Spleen (tissue), 13 donors: ENCODE measurements at places on chromosomes 6 and 20. TPM values are rescaled to one million over a fixed set of nuclear protein-coding genes. Genes with fewer than 3 reads are reported as not detected.
A peak's percentile ranks its signal among the peaks of the same experiment; 100 is the strongest.

SLC12A5 gene
- total RNA-seq = 3.7 TPM

- no peak for DNase-seq
Observed at GRCh38 chr6:105024803-105025202, 67.9 kb downstream of the LIN28B start.

LY6G6F gene
- total RNA-seq = 2.2 TPM

DNA sequence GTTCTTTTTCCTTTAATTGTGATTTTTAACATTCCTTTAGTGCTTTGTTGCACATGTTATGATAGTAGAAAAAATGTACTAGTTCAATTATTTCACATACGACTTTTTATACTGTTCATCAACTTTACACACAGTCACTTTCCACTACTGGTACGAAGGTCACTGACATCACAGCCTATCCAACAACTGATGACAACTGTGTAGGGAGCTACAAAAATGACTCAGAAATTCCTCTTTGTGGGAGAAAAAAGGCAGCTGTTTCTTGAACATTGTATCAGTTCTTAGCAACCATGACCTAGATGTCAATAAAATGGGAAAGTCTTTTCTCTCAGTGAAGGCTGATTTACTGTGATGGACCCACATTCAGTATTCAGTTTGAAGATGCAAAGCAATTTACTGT is 7.0 kb upstream of the ID4 start:
- DNase-seq = no peak

CLPSL1 gene
- not detected for total RNA-seq

IL20RA gene
- not detected for total RNA-seq

GRCh38 chr6:167122041-167122826 is 662 bp upstream of the CCR6 start:
- DNase-seq = no peak

- DNase-seq = no peak
Observed at GRCh38 chr6:24147511-24148153, 21.6 kb downstream of the NRSN1 start.

GRCh38 chr6:7535498-7535897 is 6.0 kb upstream of the DSP start:
- DNase-seq = no peak

GPLD1 gene
- 2.5 TPM for total RNA-seq

- no peak for DNase-seq
Observed at GRCh38 chr20:9978397-9979004, 56.3 kb upstream of the ANKEF1 start.

LHFPL5 gene
- total RNA-seq = not detected

- peak; percentile 70 for DNase-seq
Observed at GRCh38 chr6:31945507-31946369, at the start of gene CFB. CFB (plus strand) TSS chr6:31946095; CDS start chr6:31946222, 127 bp downstream.

DNA sequence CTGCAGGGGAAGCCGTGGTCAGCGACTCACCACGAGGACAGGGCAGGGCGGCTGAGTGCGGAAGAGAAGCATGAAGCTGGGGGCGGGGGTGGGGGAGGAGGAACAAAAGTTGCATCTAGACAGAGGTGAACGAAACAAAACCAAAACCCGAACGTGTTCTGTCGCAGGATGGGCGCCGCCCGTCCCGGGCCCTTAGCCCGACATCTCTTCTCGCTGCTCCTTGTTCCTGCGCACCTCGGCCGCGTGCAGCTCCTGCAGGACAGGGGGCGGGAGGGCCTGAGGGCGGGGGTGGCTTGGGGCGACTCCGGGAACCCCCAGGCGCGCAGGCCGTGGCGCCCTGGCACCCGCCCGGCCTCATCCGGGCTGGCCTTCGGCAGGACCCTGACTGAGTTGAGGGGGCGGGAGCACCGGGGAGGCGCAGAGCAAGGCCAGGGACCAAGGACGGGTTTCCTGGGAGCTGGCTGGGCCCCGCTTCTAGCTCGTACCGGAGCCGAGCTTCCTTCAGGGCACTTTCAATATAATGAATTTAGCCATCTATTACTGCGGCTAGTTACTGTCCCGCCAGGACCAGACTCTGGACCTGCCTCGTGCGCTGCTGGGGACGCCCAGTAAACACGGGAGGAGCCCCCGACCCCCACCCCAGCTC is 12.0 kb downstream of the STMN3 start:
- peak; percentile 93 for DNase-seq

KIFC1 gene
- total RNA-seq = 4.2 TPM

GRCh38 chr6:151690768-151691562 is 116.5 kb upstream of the ESR1 start:
- no peak for DNase-seq

SLC2A10 gene
- total RNA-seq = 5.0 TPM

GRCh38 chr6:38528196-38528965 is 111.3 kb downstream of the BTBD9 start:
- no peak for DNase-seq

OLIG3 gene
- not detected for total RNA-seq

DNA sequence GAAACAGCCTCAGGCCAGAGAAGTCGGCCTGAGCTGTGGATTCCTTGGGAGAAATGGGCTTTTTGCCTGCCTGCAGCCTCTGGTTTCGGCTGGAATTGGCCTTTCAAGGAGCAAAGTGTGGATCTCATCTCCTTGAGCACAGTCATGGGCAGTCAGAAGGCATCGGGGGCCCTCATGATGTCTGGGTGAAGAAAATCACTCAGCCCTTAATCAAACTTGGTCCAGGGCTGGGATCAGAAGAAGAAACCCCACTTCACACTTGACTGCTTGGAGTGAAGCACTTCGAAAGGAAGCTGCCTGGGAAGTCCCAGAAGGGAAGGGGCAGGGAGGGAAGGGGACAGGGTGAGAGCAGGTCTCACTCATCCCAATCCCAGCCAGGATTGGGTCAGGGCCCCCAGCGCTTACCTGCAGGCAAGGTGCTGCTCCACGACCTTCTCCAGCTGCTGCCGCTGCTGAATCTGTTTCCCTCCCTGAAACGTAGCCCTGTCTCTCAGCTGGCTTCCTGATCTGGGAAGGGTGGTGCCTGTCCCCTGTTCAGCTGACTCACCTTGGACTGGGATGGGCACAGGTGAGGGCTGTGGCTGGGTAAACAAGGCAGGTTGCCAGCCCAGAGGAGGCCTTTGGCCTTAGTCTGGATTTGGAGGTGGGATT is at the start of gene SDCBP2:
Gene SDCBP2 (minus strand): TSS at position 460 of the 651 bp plus-strand sequence. CDS start 8,723 bp downstream, outside the sequence.
- DNase-seq = peak; percentile 69

POU3F2 gene
- total RNA-seq = not detected

DNA sequence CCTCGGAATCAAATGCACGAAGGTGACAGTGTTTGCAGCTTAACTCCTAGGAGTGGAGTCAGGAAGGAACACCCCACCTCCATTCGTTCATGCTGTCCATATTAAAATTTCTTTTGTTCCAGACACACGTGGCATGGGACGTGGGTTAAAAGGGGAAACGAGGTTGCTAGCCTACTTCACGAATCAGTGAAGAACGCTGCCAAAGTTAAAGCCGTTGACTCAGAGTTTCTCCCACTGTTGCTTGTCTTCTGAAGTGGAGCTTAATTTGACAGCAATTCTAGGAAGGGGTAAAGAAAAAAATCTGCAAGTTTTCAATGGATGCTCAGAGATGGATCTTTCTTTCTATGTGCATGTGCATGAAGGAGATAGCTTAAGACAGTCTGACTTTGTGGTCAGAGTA is 499.1 kb downstream of the CD83 start:
- no peak for DNase-seq

GRCh38 chr6:132800656-132801055 is 2.2 kb upstream of the SLC18B1 start:
- DNase-seq = no peak

SEMG1 gene
- total RNA-seq = not detected

PTGIS gene
- 0.65 TPM for total RNA-seq

DNA sequence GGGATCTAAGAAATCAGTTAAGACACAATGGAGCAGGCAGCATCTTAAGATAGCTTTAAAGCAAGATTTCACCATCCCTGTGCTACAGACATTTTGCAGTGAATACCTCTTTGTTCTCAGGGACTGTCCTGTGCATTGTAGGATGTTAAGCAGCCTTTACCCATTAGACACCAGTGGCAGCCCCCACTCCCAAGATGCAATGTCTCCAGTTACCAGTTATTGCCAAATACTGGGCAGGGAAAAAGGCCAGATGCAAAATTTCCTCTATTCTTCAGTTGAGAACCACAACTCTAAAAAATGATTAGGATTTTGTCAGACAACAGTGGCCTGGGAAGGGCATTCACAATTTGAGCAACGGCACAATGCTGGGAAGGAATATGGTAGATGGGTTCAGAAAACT is 6.1 kb downstream of the FBXO5 start:
- DNase-seq = no peak

DNA sequence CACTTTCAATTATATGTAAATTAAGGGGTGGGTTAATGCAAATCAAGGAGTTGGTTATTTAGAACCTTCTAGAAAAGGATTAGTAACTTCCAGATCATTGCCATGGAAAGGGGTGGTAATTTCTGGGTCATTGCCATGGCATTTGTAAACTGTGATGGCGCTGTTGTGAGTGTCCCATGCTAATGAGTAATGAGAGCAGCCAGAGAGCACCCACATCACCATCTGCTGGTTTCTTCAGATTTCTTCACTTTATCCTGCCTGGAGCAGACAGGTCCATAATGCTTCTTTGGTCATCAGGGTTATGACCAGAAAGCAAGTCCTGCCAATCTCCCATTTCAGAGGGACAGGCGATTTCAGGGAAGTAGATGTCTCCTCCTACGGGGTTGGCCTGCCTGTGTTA is 311.3 kb upstream of the CNR1 start:
- DNase-seq = no peak

- no peak for DNase-seq
Observed at GRCh38 chr20:44518248-44518647, 3.6 kb downstream of the SERINC3 start.

- peak; percentile 85 for DNase-seq
Observed at GRCh38 chr6:144335914-144336313, 50.8 kb downstream of the UTRN start.

DNA sequence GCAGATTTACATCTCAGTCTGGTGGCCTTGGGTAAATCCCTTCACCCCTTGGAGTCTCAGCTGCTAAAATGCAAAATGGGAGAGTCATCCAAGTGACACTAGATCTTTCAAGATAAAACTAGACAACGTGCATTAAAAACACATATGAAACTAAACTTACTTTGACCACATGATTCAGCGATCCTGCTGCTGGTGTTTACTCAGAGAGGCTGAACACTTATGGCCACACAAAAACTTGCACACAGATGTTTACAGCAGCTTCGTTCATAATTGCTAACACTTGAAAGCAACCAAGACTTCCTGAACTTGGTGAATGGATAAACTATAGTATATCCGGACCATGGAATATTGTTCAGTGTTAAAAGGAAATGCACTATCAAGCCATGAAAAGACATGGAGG is 55.3 kb upstream of the GPR6 start:
- DNase-seq = no peak

GRCh38 chr6:3594201-3594600 is 137.4 kb upstream of the SLC22A23 start:
- no peak for DNase-seq

DNA sequence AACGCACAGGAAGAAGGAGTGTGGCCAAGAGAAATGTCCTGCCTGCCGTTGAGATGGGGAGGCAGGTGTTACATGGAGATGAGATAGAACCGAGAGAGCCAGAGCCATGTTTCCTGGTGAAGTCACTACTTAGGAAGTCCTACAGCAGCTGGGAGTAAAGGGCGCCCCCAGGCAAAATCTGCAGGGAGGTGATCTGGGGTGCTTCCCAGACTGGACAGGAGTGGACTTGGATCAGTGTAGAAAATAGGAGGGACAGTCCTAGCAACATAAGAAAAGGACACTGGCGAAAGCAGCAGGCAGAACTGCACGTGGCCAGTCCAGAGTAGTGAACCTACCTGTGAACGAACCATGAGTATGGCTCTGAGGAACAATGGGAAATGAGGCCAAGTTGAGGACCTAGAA is 85.3 kb downstream of the CD164 start:
- DNase-seq = no peak

FLOT1 gene
- 205 TPM for total RNA-seq

DNA sequence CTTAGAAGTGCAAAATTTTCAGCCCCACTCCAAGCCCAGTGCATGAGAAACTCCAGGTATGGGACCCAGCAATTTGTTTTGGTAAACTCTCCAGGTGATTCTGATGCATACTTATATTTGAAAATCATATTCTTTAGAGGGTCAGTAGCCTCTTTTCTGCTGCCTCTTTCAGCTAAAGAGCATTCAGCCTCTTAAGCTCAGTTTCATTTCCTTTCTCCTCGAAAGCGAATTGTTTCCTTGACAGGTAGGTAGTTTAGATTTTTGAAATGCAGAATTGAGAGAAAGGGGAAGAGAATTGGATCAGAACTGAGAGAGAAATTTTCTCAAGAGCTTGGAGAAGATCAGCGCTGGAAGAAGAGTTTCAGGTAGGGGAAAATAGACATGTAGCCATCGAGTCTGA is 995.8 kb upstream of the FLRT3 start:
- no peak for DNase-seq

DNA sequence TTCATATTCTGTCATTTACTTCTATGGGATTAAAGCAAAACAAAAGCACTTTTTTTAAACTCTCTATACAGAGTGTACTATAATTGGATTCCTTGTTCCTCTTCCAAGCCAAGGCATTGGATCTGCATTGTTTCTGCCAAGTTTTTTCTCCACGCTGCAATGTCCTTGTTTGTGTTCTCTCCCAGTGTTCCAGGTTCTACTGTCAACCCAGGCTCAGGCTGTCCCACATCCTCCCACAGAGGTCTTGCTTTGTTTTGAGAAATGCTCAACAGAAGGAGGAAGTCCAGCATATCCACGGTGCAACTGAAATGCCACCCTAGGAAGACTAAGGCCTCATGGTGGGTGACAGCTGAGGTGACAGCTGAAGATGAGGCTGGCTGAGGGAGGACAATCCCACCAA is 287.1 kb upstream of the PRDM1 start:
- DNase-seq = no peak

TRIM15 gene
- not detected for total RNA-seq

- no peak for DNase-seq
Observed at GRCh38 chr20:10090588-10091166, 55.9 kb downstream of the ANKEF1 start.

B3GAT2 gene
- not detected for total RNA-seq

DNA sequence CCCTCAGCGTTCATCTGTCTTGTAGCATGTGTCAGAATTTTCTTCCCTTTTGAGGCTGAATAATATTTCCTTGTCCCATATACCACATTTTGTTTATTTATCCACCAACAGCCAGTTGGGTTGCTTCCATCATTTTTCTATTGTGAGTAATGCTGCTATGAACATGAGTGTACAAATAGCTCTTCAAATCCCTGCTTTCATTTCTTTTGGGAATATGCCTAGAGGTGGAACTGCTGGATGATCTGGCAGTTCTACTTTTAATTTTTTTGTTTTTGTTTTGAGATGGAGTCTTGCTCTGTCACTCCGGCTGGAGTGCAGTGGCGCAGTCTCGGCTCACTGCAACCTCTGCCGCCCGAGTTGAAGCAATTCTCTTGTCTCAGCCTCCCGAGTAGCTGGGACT is 64.7 kb downstream of the SASH1 start:
- no peak for DNase-seq

DNA sequence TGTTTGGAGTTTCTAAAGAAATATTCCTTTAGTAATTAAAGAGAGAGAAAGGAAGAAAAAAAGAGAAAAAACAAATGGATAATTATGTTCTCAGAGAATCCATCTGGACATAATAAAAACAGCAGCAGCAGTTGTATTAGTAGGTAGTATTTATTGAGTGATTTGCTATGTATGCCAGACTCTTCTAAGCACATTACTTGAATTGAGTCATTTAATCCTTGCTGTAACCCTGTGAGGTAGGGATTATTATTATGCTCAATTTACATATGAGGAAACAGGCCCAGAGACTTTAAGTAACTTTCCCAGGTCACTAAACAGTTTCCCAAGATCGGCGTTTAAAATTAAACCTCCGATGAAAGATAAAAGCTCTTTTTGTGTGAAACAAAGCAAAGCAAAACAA is 238.8 kb downstream of the TSHZ2 start:
- DNase-seq = no peak
